ENCODE measurements at places on chromosomes 11 and 22. TPM values are rescaled to one million over a fixed set of nuclear protein-coding genes. Genes with fewer than 3 reads are reported as not detected.

CEND1 gene
- total RNA-seq, result 1.3 TPM

CRYBB2 gene
- not detected for total RNA-seq

NOX4 gene
- 0.51 TPM for total RNA-seq

PRODH gene
- not detected for total RNA-seq

GRIA4 gene
- total RNA-seq, result 0.50 TPM

SCO2 gene
- total RNA-seq, result 3.6 TPM

OR51B6 gene
- not detected for total RNA-seq

MIOX gene
- total RNA-seq, result under 0.01 TPM

GVQW3 gene
- 1.8 TPM for total RNA-seq

SMC1B gene
- total RNA-seq, result not detected

UPK3A gene
- not detected for total RNA-seq

P4HA3 gene
- 4.1 TPM for total RNA-seq

OR5A1 gene
- total RNA-seq, result not detected

RIBC2 gene
- not detected for total RNA-seq

NDUFA6 gene
- total RNA-seq, result 68.5 TPM

TPBGL gene
- total RNA-seq, result not detected
